Activated CD4-positive, alpha-beta T cell treated with anti-CD3 and anti-CD28 coated beads, Interleukin-2, amount 50 U/mL, for 16 hours (primary cell): ENCODE measurements at places on chromosomes 12 and 14.

GRCh38 chr12:132618683-132619043, at the start of gene P2RX2:
P2RX2 (plus strand) TSS chr12:132618776; CDS start chr12:132618817, 41 bp downstream.
- DNase-seq = no peak

- DNase-seq = no peak
Measured at GRCh38 chr14:23147676-23148075, 28.6 kb upstream of the CEBPE start.

GRCh38 chr14:68657300-68658028, 135.4 kb downstream of the ZFP36L1 start:
- no peak for DNase-seq

DNA sequence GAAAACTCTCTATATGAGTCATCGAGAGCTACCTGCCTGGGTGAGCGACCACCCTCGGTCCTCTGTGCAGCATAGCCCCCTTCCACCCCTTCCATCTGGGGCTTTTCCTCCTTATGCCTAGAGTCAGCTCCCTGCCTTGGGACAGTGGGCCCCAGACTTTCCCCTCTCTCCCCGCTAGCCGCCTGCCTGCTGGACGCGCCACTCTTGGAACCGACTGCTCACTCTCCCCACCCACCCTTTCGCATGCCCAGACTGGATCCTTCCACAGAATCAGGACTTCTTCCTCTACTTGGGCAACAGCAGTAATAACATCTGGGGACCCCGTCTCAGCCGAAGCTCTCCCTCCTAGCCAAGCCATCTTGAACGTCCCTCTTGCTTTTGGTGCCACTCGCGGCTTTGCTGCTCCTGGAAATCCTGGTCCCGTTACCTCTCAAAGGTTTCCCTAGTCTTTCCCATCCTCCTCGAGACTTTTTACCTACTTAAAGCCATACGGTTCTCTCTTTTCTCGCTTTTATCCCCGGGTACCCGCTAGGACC, 671 bp downstream of the ESYT1 start:
- DNase-seq = no peak

DNA sequence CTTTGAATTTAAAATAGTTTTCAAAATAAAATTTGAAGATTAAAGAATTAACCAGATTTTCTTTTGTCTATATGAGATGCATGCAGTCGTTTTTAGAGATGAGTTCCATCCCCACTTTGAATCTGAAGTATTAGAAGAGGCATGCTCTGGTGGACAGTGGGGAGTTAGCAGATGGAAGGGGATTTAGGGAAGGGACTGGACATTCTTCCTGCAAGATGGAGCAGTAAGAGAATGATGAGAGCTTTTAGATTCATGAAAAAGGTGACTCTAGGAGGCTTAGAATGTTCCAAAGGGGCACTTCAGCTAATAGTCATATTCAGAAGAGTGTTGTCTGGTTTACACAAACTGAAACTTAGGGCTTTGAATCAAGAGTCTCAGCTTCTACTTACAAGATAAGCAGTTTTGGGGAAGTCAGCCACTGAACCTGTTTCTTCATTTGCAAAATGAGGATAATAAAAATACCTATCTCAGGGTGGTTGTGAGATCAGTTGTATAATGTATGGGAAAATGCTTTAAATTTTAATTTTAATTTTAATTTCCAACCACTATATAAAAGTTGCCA, 3.7 kb downstream of the ZBTB1 start:
- peak; percentile 80 for DNase-seq

- no peak for DNase-seq
Measured at GRCh38 chr12:131944601-131945251, 5.0 kb upstream of the EP400 start.

GRCh38 chr14:68973639-68974038, 5.5 kb downstream of the ACTN1 start:
- no peak for DNase-seq

GRCh38 chr12:120771097-120771496, 45.5 kb downstream of the ACADS start:
- DNase-seq = no peak

DNA sequence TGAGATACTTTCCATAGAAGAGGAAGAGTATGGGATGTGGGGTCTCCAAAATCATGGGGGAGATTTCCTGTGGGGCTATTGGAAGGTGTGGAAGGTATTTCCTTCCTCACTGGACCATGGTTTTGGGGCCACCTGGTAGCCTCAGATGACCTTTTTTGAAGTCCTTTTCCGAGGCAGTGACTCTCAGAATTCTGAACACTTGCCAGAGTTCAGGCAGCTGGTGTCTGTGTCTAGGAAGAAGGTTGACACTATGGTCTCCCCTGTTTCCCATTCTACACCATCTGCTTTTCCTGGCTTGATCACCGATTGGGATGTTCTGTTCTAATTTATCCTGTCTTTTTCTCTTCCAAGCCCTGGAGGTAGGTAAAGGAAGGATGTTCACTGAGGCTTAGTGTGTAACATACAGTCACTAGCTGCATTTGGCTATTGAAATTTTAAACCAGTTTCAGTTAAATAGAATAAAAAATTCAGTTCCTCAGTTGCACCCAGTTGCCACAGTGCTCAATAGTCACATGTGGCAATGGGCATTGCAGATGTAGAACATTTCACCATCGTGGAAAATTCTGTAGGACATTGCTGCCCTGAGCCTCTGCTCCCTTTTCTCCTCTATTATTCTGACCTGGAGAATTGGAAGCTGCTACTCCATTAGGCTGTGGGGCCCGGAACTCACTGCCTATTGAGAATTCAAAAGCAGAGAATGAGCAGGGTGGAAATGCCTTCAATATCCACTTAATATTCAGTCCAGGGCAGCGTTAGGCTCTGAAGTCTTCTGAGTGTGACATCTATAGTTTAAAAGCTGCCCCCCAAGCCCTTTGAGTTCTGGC, 11.0 kb upstream of the PLEKHG3 start:
- no peak for DNase-seq

- DNase-seq = no peak
Measured at GRCh38 chr12:560691-561390, 101.1 kb downstream of the B4GALNT3 start.

DNA sequence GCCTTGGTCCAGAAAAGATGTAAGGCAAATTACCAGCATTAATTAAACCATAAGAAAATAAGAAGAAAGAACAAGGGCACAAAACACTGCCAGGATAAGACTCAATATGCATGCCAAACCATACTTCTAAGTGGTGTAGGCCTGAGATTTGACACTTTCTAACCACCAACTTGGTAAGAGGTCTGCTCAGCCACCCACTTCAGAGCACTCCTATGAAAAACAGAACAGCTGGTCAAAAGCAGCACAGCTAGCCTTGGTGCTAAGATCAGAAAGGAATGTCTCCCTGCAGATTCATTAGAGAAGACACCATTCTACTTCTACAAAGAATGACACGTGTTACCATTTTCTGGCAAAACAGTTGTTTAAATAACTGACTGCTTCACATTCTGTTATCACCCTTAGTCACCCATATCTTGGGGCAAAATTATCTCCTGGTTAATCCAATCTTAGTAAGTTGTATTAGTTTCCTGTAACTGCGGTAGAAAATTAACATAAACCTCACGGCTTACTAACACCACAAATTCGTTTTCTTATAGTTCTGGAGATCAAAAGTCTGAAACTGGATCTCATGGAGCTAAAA, 13.2 kb downstream of the RPS6KA5 start:
- DNase-seq = peak; percentile 24

DNA sequence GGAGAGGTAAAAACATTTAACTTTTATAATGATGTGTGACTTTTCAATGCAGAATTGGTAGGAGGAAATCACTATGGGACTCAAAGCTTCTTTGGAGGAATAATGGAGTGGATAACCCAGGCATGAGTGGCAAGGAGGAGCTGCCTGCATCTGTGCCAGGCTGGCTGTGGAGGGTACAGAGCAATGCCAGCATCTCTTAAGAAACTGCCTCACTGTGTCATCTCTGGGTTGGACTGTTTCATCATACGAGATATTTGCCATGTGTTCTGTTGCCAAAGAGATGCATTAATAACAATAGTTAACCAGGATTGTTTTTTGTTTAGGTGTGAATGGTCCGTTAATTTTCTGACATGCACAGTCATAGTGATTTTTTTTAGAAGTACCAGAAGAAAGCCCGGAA, 183.7 kb upstream of the NTF3 start:
- no peak for DNase-seq

GRCh38 chr12:14952299-14952921, 9.0 kb downstream of the ARHGDIB start:
- DNase-seq = peak; percentile 82

- DNase-seq = peak; percentile 28
Measured at GRCh38 chr12:128817111-128818015, 6.4 kb downstream of the SLC15A4 start.

DNA sequence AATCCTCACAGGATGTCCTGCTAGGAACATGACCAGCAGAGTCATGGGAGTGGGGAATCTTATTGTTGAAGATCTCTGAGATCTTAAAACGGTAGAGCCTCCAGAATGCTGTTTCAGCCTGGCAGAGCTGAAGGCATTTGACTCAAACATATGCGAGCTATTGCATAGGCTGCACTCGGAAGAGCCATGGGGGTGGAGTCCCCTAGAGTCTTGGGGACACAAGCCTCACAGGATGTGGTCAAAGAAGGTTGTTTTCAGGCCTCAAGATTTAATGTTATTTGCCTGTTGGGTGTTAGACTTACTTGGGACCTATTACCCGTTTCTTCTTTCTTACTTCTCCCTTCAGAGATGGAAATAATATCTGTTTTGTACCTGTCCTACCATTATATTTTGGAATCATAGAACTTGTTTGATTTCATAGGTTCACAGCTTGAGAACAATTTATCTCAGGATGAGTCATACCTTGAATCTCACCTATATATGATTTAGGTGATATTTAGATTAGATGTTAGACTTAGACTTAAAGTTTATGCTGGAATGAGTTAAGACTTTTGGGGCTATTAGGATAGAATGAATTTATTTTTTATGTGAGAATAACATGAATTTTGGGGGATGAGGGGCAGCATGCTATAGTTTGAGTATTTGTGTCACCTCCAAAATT, 172.2 kb upstream of the ATP2B1 start:
- DNase-seq = peak; percentile 69

GRCh38 chr12:90995010-90995409, 9.8 kb downstream of the EPYC start:
- DNase-seq = no peak

DNA sequence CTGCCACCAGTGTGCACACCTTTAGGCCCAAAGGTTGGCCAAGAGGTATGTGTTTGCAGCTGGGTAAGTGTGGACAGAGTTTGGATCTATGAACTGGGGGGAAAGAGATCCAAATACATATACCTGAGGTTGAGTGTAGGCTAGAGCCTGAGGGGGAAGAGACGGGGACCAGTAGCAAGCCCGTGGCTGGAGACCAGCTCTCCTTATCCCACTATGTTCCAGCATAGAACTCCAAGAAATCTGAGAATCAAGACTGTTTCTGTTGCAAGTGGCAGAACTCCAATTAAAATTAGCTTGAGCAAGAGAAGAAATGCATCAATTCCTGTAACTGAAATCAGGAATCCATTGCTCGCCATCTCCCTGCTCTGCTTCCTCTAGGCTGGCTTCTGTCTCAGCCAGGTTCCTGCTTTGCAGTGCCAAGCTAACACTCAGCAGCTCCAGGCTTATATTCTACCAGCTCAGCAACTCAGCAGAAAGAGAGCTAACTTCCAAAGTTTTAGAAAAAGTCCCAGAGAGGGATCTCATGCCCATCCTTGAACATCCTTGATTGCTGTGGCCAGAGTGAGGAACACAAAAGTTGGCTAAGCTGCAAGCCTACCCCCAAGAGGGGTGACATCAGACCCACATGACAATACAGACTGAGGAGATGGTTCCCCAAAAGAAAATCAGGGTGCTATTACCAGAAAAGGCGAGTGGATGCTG, 1.5 kb upstream of the PCK2 start:
- DNase-seq = no peak

DNA sequence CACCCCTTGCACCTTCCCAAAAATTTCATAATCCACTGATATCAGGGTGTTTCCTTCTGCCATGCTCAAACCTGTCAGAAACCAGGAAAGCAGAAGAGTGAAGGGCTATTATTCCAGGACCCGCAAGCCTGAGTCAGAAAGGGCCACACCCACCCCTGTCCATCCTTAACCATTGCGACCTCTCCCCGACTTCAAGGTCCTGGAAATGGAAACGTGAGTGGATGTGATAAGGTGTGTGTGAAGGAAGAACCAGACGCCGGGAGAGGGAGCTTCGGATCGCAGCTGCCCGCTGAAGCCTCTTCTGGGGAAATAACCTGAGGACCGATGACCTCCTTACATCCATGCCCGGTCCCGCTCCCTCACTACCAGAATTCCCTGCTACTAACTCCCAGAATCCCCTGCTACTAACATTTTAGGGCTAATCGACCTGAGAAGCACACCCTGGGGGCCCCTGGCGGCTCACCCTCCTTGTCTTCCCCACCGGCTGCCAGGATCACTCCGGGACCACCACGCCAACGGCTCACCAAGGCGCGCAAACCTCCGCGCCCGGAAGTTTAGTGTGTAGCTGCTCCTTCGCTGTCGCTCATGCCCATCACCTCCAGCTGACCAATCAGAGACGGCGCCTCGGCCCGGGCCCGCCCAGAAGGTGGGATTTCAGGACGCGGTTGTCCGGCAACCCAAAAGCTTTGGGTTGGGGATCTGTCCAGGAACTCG, at the start of gene ACYP1:
Gene ACYP1, minus strand, starts transcription at position 534 of the 714 bp plus-strand sequence. Its CDS starts 471 bp downstream, at position 63.
- peak; percentile 96 for DNase-seq

DNA sequence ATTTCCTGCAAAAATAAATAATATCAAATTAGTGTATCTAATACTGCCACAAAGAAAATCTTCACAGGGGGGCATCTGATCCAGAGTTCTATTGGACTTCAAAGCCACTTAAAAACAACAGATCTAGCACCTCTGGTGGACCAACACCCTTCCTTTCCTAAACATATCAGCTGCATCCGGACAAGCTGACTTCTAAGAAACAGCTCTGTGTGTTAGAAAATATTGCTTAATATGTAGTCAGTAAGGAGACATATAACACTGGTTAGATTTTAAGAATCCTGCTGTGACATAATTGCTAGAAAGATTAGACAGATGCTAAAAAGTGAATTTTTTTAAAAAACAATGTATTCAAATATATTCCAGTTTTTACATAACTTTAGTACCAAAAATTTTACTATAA, 61.1 kb upstream of the PTPRB start:
- DNase-seq = no peak

DNA sequence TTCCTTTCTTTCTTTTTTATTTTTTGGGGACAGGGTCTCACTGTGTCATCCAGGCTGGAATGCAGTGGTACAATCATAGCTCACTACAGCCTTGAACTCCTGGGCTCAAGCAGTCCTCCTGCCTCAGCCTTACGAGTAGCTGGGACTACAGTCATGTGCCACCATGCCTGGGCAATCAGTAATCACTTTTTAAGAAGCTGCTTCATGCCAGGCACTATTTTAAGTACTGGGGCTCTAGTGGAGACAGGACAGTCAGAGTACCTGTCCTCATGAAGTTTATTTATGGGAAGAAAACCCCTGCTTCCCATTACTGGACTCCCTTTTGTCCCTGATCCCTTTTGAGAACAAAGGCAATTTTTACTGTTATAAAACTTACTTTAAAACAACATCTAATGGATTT, 124.0 kb upstream of the NPAS3 start:
- DNase-seq = no peak
